H7 (cell line): ENCODE measurements at places on chromosomes 7 and 10. TPM values are rescaled to one million over a fixed set of nuclear protein-coding genes. Genes with fewer than 3 reads are reported as not detected.

LRWD1 gene
- 54.0 and 67.2 TPM in 2 replicates for total RNA-seq

NKX1-2 gene
- 57.8 and 65.1 TPM in 2 replicates for total RNA-seq

ITIH2 gene
- total RNA-seq: not detected in 2 replicates

RNF32 gene
- 1.0 and 1.1 TPM in 2 replicates for total RNA-seq

CDK14 gene
- total RNA-seq: 28.6 and 37.2 TPM in 2 replicates

CABCOCO1 gene
- not detected in 2 replicates for total RNA-seq

CFAP46 gene
- 0.59 and 0.70 TPM in 2 replicates for total RNA-seq

ARL4A gene
- 25.3 and 28.5 TPM in 2 replicates for total RNA-seq

RPEL1 gene
- not detected in 2 replicates for total RNA-seq

CALML3 gene
- not detected in 2 replicates for total RNA-seq

MRC1 gene
- 0.07 and 0.17 TPM in 2 replicates for total RNA-seq

WASL gene
- total RNA-seq: 13.2 and 17.2 TPM in 2 replicates

FAM24B gene
- total RNA-seq: 0.85 and 4.8 TPM in 2 replicates

RPA3 gene
- 58.1 and 59.9 TPM in 2 replicates for total RNA-seq

CDC14C gene
- 0.07 TPM in 1 of 2 replicates, not detected in the other for total RNA-seq

CALCR gene
- 1.4 and 4.0 TPM in 2 replicates for total RNA-seq

FAM237B gene
- not detected in 2 replicates for total RNA-seq

EN2 gene
- 0.04 TPM in 1 of 2 replicates, not detected in the other for total RNA-seq

CAV1 gene
- 54.2 and 79.9 TPM in 2 replicates for total RNA-seq

ACTL6B gene
- 0.30 and 0.90 TPM in 2 replicates for total RNA-seq

LIPJ gene
- total RNA-seq: not detected in 2 replicates

SOSTDC1 gene
- not detected in 2 replicates for total RNA-seq
